A172 (cell line): ENCODE measurements at places on chromosomes 4 and X. TPM values are rescaled to one million over a fixed set of nuclear protein-coding genes. Genes with fewer than 3 reads are reported as not detected.

- no peak for DNase-seq
These were observed 82.5 kb upstream of the SORBS2 start for GRCh38 chr4:185894481-185894880.

DNA sequence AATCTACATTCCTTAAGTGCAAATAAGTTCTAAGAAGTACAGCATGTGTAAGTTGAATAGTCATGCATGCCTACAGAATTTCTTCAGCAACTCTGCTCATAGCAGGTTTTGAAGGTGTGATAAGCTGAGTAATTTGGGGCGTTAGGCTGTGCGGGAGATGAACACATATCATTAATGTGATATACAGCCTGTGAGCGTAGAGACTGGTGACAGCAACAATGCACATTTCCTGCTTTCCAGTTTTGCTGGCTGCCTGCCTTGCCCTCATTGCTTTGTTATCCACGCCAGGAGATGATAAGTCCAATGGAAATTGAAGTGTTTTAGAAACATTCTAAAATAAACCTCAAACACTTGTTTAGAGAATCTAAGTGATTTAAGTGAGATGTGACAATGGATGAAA, 1709.4 kb downstream of the ARAP2 start:
- peak; percentile 1 for DNase-seq

GRCh38 chr4:75892508-75892907, 9.7 kb downstream of the PPEF2 start:
- DNase-seq = no peak

DNA sequence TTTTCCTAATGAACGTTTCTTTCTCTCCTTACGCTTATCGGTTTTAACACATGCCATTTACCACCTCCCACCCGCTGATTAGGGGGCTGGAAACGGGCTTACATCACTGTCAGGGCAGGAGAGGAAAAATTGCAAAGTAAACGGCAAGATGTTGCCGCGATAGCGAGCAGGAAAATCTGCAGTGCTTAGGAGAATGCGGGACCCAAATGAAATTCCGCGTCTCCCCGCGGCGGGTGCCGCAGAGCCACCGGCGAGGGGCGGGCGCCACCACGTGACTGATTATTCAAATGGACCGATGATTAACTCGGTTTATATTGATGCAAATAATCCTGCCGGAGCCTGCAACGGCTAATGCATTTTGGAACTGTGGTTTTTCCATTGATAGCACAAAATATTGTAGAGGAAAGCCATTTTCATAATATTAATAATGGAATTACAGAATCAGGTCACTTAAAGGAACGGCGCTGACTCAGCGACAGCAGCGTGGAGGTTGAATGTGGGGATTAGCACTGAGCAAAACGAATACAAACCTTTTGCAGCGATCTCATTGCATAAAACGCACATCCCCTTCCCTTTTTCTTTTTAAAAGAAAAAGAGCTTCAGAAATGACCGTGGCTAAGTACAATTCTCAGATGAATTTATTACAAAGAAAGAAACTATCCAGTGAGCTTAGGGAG, 224.2 kb downstream of the STIM2 start:
- no peak for DNase-seq

The SCML1 gene
- 24.9 and 26.4 TPM in 2 replicates for total RNA-seq

DNA sequence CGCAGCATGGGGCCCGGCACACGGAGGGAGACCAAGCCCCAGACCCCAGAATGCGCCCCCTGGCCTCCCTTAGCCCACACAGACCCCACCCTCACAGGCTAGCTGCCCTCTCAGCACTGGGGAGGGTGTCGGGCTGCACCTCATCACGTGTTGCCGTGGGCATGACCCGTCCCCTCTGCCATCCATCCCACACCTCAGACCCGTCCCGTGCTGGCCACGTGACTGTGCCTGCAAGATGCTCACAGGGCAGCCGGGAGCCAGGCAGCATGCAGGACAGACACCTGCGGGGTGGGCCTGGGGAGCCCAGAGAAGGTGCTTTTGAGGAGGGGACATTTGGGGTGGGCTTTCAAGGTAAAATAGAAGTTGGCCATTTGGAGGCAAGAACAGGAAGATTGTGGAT, 4.8 kb downstream of the MSANTD1 start:
- DNase-seq = no peak
